ENCODE measurements at places on chromosomes 1 and 21. TPM values are rescaled to one million over a fixed set of nuclear protein-coding genes. Genes with fewer than 3 reads are reported as not detected.

Gene BCL2L15
- total RNA-seq = 0.11 TPM

Gene ZNF362
- 1.7 TPM for total RNA-seq

Gene MEF2D
- total RNA-seq = 6.9 TPM

Gene AGL
- total RNA-seq = 11.4 TPM

Gene KCNH1
- 0.22 TPM for total RNA-seq

Gene LPAR3
- total RNA-seq = 16.7 TPM

Gene ITGB2
- total RNA-seq = not detected

Gene LIN28A
- not detected for total RNA-seq

Gene KRTAP19-3
- not detected for total RNA-seq

Gene KANK4
- not detected for total RNA-seq

Gene NPHS2
- not detected for total RNA-seq

Gene ALX3
- not detected for total RNA-seq

Gene ZFP69B
- total RNA-seq = 2.2 TPM

Gene PLEKHN1
- 0.77 TPM for total RNA-seq

Gene SFN
- total RNA-seq = 0.12 TPM

Gene CELA3A
- not detected for total RNA-seq

Gene LDLRAD1
- not detected for total RNA-seq

Gene CFH
- 62.7 TPM for total RNA-seq

Gene DISC1
- total RNA-seq = 4.6 TPM

Gene GABRD
- total RNA-seq = not detected

Gene CENPF
- total RNA-seq = 48.5 TPM

Gene ERG
- total RNA-seq = 0.11 TPM

Gene VHLL
- total RNA-seq = not detected

Gene GJA8
- not detected for total RNA-seq
